SK-N-SH (cell line): ENCODE measurements at places on chromosomes 5 and 9. TPM values are rescaled to one million over a fixed set of nuclear protein-coding genes. Genes with fewer than 3 reads are reported as not detected.

Gene GPR150
- 0.06 and 0.07 TPM in 2 replicates for polyA plus RNA-seq

Gene SMIM23
- polyA plus RNA-seq, result not detected in 2 replicates

Gene FXN
- polyA plus RNA-seq, result 14.1 and 15.7 TPM in 2 replicates

Gene DNAJC21
- 8.8 and 9.7 TPM in 2 replicates for polyA plus RNA-seq

Gene FAM200C
- 1.5 and 2.2 TPM in 2 replicates for polyA plus RNA-seq

Gene PRUNE2
- polyA plus RNA-seq, result 13.0 and 28.6 TPM in 2 replicates

Gene INSL4
- polyA plus RNA-seq, result not detected in 2 replicates

Gene SLC34A3
- polyA plus RNA-seq, result 0.06 TPM in 1 of 2 replicates, not detected in the other

Gene TNFSF15
- 0.64 and 0.86 TPM in 2 replicates for polyA plus RNA-seq
